Stimulated activated CD4-positive, alpha-beta T cell treated with anti-CD3 and anti-CD28 coated beads, Interleukin-4, amount 100 ng/mL, for 1 hour (primary cell): ENCODE measurements at places on chromosomes 11 and 22.

DNA sequence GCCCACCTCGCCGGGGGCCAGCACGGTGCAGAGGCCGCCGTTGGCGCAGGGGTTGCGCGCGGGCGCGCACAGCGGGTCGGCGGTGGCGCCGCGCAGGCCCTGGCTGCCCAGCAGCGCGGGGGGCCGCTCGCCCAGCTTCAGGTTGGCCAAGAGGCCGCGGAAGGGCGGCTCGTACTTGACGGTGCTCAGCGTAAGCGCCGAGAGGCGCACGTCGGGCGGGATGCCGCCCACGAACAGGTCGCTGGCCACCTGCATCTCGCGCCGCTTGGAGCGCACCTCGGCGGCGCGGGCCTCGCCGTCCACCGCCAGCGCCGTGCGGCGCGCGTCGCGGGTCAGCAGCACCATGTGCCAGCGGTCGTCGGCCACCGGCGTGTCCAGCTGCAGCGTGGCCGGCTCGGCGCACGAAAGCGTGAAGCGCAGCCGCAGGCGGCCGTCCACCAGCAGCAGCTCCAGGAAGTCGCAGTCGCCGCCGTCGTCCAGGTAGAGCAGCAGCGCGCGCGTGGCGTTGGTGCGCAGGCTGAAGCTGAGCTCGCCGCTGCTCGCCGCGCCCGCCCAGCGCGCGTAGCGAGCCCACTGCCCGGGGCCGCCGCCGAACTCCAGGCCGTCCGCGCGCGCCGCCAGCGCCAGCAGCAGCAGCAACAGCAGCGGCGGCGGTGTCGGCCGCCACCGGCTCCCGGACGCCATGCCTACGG lies 9.8 kb downstream of the NRXN2 start:
- DNase-seq = no peak

DNA sequence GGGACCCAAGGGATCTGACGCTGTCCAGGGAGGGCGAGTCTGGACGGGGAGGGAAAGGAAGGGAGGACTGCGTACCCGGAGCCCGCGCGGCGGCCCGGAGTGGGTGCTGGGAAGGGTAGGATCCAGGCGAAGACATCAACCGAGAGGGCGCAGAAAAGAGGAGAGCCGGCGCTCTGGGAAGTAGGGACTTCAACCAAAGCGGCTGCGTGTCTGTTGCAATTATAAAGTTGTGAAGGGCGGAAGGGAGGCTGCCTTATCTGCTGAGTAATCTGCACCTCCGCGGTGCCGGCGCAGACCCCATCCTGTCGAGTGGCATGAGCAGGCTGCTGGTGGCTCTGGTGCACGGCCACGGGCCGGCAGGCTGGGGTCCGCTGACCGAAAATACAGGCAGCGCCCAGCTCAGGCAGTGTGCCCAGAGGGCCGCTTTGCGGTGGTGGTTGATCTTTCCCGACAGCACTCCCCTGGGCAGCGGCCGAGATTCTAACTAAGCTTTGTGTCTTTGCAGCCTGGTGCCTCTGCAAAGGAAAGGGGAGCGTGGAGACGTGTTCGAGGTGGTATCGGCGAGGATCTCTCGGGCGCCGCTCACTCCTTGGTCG lies 978 bp downstream of the C11orf87 start:
- no peak for DNase-seq

DNA sequence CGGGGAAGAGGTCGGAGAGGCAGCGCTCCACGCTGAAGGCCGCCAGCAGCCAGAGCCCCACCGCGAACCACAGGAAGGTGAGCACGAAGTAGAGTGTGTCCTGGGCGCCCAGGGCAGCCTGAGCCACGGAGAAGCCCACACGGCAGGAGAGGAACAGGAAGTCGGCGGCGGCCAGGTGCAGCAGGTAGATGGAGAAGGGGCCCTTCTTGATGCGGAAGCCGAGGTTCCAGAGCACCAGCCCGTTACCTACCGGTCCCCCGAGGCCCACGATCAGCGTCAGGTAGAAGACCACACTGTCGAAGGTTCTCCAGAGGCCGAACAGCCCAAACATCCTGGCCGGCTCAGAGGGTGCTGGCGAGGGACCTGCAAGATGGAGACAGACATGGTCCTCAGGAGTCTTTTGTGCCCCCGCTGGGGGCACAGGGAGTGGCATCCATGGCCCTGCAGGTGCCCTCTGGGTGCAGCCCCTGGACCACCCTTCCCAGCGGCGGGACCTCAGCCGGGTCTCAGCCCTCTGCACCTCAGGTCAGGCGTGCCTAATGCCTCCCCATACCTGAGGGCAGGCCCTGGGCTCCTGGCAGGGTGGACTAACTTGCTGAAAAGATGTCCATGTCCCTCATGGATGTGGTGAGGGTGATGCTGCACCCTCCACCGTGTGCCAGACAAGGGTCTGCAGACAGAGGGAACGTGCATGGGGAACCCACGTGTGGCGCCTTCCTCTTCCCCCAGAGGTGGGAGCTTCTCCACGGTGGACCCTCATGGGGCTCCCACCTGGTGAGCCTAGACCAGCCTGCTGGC lies at the start of gene MRGPRG:
Gene MRGPRG (minus strand): TSS at position 331 of the 798 bp plus-strand sequence. CDS start 0 bp downstream, at position 331.
- no peak for DNase-seq

DNA sequence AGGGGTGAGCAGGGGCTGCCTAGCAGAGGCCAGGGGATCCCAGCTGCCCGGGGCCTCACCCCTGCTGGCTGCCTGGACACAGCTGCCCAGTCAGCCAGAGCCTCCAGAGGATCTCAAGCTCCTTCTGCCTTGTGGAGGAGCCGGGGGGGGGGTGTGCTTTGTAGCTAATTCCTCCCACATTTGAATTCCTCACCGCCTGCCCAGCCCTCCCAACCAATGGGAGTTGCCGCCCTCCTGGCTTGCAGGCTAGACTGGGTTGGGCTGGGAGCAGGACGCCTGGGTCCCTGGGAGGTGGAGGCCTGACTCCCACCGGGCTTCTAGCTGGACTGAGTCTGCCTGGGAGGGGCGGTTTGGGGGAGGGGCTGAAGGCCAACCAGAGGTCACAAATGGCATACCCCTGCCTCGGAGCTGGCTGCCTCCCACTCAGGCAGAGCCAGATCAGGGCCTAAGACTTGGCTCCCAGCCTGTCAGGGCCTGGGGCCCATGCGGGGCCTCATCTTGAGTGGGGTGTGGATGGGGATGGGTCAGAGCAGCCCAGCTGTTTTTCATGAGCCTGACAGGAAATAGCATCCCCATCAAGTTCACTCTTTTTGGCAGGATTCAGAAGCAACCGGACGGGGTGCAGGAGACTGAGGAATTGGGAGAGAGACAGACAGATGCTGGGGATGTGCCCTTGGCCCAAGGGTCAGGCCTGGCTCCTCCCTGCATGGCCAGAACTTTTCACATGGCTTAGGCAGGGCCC lies 29.2 kb upstream of the PDE2A start:
- no peak for DNase-seq

GRCh38 chr11:32500001-32500400 lies 64.7 kb upstream of the WT1 start:
- no peak for DNase-seq

DNA sequence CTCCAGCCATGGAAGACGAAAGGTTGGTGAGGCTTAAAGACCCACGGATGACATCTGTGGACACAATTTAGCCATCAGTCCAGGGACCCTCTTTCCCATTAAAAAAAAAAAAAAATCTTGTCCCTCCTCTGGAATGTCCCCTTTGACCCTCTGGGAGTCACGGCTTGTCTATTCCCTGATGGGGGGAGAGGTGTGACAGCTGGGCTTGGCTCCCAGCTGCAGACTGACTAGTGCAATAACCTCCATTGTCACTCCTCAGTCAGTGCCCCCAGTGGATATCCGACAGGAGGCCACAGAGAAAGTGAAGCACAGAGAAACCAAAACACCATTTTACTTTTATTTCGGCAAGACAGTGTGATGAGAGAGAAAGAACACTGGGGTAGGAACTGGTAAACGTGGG lies 2.7 kb upstream of the VSIG2 start:
- no peak for DNase-seq

DNA sequence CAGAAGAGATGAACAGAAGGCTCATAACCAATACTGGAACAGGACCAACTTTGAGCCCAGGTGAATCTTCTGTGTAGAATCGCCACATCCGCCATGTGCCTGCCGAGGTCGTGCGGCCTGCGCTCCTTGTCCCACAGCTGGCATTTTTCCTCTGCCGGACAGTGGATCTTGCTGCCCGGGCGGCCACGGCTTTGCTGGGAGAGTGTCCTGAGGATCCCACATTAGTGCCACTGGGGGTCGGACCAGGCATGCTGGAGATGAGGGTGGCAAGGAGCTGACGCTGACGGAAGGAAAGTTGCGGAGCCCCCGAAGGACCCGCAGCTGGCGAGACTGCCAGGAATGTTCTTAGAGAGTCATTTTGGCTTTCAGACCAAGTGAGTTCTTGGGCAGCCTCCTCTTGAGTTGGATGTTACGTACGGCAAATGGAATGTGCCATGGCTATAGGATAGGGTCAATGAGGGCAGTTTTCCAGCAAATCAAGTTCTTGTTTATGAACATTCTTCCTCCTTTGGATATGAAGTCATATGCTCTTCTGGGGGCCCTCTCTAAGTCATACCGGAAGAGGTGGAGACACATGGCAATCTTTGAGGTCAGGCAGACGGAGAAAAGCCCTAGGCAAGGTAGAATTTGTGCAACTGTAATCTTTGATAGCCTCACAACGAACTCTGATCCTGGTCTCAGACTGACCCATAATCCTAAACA lies 57.4 kb upstream of the NUP160 start:
- no peak for DNase-seq

GRCh38 chr22:43996170-43996980 lies 27.7 kb upstream of the PARVB start:
- DNase-seq = peak; percentile 70

DNA sequence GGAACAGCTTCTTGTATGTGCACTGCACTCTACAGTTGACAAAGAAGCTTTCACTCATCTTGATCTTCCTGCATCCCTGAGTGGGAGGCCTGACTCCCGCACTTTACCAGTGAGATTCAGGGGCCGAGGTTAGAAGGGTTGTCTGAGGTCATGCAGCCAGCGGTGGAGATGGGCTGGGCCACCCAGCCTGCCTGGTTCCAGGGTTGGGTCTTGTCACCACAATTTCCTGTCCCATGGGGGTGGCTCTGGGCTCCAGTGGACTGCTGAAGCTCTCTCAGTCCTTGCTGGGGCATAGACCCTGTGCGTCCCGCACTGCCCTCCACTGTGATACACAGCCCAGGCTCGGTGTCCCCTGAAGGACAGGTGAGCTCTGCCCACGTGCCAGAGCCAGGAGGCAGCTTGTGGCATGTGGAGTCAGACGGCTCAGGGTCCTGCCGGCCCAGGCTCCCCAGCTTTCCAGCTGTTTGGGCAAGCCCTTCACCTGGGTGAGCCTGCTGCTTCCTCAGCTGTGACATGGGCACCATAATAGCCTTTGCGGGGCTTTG lies 6.9 kb upstream of the MYO7A start:
- no peak for DNase-seq

- no peak for DNase-seq
Measured at GRCh38 chr11:18594999-18595749, 4.4 kb upstream of the MISFA start.

DNA sequence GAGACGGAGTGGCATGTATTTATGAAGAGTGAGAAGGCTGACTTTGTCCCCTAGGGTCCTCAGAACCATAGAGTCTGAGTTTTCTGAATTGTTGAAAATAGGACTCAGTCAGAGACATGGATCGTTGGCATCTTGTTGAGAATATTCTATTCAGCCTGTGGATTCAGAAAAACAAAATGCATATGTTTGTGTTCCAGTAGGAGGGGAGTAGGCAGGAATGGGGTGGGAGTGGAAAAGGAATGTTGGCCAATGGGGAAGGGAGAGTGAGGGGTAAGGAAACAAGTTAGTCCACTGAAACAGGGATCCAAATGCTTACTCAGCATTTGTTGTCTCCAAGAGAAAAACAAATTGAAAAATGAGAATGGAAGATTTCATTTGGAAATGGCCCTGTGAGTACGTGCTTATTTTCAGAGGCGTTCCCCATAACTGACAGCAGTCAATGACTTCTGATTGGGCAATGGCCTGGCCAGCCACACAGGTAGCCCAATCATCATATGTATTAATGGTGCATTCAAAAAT lies 14.7 kb downstream of the BARX2 start:
- no peak for DNase-seq

GRCh38 chr22:50577987-50578775 lies at the start of gene CPT1B:
Gene CPT1B, minus strand, starts transcription at chr22:50578427. Its CDS starts 512 bp downstream, at chr22:50577915.
- DNase-seq = no peak

DNA sequence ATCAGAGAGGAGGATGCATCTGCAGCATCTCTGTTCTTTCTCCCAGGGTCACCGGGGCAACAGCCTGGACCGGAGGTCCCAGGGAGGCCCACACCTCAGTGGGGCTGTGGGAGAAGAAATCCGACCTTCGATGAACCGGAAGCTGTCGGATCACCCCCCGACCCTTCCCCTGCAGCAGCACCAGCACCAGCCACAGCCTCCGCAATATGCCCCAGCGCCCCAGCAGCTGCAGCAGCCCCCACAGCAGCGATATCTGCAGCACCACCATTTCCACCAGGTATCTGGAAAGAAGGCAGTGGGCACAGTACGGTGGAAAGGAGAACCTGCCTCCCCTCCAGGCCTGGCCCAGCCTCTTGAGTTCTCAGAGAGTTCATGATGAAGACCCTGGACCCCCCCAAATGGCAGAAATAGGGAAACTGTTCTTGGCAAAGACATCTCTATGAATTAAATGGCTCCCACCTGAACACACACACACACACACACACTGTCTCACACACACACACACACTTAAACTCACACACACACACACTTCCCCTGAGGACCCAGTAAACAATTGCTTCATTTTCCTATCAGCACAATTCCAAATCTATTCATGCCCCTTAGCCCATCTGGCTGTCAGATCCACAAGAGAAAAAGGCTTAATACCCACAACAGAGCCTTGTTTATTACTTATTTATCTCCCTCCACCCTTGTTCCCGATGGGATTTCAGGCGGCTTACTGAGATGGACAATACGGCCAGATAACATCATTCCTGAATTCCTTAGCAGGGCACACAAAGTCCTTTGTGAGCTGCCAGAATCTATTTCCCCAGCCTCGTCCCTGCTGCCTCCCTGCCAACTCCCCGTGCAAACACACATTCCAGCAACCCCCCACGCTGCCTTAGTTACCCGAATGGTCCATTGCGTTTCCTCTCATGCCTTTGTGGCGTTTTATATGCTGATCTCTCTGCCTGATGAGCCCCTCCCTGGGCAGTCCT lies 8.1 kb downstream of the TMA7B start:
- no peak for DNase-seq

DNA sequence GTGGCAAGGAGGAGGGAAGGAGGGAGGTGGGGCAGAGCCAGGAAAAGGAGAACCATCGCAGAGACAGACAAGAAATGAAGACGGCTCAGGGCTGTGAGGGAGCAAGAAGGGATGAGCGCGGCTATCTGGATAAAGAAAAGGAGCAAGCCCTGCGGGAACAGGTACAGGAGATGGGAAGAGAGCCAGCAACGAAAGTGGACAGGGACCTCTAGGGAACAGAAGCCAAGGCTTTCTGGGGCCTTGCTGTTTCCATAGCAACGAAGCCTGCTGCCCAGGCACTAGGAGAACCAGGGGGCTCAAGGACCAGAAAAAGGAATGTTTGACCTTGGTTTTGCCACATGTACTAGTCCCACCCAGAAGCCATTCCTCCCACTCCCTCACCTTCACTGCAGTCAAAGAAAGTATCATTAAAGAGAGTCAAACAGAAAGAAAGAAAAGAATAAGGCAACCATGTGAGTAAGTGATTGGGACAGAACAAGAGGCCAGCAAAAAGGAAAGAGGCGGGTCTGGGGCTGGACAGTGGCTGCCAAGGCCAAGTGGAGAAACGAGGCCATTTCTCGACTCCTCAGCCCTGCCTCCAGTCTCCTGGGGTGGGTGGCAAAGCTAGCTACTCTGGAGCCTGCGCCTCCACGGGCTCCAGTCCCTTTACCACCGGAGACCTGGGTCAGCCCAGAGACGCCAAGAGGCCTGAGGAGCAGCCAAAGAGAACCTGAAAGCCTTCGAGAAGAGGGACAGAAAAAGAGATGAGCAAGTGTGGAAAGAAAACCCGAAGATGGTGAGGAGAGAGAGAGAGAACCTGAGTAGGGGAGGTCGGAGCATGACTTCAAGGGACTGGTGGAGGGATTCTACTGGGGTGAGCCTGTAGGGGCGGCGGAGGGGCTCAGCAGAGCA lies 35.1 kb downstream of the NRXN2 start:
- DNase-seq = no peak
